ENCODE measurements at places on chromosomes 2 and 18. TPM values are rescaled to one million over a fixed set of nuclear protein-coding genes. Genes with fewer than 3 reads are reported as not detected.

DNA sequence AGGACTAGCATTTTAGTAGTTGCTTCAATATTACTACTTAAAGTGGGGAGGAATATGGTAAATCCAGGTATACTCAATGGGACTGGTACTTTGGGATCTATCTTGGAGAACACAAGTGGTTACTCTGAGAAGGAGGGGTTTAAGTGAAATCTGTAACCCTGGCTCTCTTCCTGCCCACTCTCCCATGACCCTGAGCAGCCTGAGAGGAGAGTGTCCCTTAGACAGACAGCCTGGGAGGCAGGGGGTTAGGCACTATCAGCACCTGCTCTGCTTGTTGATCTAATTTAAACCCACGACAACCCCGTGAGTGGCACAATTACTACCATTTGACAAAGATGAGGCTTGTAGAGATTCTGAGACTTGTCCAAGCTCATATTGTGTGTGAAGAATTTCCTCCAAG lies 395.5 kb downstream of the ALK start:
- no peak for ATAC-seq

DNA sequence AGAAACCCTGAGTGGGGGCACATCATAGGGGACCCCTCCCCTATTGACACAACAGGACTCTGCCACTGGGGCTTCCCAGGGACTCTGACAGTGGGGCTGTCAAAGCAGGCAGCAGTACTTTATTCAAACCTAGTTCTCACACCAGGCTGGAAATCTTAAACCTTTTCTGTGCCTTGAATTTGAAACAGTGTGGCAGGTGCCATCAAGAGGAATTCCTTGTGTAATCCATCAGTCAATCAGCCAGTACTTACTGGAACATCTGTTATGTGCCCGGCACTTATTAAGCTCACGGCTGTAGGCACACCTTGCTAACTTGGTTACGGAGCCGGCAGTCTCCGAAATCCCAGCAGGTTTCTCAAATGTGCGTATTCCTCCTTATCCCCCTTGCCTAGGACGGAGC lies 12.0 kb downstream of the GLI2 start:
- ATAC-seq = no peak

DNA sequence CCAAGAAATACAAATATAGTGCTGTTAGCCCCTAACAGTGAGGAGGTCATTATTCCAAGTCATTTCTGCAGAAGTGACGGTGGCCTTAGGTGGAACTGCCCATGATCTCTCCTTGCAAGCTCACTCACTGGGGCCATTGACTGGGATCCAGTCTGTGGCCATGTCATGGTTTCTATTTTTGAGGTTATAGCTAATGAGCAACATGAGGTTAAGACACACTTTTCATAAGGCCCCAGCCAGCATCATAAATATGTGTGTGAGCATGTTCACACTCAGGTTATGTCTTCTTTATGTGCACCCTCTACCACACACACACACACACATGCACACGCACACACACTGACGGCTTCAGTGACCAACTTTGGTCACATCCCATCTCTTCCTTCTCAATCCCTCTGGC lies 484 bp downstream of the AFF3 start:
- no peak for ATAC-seq

Gene NFE2L2
- 80.3 TPM for total RNA-seq

- no peak for ATAC-seq
These were observed 87.4 kb downstream of the RPRM start for GRCh38 chr2:153391131-153391530.

Gene PROC
- 0.73 TPM for total RNA-seq

- peak; percentile 55 for ATAC-seq
These were observed 534 bp upstream of the SOCS6 start for GRCh38 chr18:70288171-70288850.

DNA sequence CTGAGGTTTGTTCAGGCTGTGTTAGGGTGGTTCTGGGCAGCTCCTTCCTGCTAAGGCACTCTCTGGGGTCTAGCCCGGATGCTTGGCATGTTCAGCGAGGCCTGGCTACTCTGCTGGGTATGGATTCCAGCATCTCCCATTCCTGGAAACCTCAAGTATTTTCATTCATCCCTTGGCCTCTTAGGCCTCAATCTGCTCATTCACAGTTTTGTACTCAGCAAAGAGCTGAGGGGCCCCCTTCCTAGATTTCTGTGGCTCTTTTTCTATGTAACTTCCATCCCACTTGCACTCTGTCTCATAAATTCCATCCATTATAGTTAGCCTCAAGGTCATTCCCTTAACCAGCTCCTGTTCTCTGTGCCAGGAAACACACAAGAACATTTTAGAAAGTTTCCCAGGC lies 798.8 kb upstream of the HS6ST1 start:
- no peak for ATAC-seq

DNA sequence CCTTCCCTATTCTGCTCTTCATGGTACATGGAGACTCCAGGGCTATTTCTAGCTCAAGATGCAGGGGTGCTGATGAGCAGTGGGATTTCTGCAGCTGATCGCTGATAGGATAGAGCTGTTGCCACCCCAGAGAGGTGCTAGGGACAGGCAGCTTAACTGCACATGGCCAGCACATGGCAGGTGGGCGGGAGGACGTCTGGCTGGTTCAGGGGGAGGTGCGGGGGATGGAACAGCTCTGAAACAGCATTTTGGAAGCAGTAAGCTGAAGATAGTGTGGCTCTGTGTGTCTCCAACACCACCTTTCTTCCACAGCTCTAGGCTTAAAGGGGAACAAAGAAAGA lies 151.9 kb upstream of the PELI1 start:
- peak; percentile 70 for ATAC-seq

DNA sequence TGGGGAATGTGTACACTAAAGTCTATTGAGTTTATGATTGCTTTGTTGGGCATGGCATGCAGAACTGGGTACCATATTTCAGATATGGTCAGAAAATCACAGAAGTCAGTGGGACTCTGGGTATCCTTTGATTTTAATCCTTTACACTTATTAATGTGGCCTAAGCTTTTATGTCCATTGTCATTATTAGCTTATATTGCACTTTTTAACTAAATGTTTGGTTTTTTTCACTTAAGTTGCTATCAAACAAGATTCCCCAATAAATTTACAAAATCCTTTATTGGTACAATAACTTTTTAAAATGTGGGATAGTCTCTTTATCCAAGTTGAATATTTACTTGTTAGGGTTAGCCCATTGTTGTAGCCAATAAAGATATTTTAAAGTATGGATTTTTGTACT lies 234.1 kb upstream of the NRP2 start:
- ATAC-seq = no peak

GRCh38 chr2:12109363-12110017 lies 363.1 kb downstream of the LPIN1 start:
- no peak for ATAC-seq

DNA sequence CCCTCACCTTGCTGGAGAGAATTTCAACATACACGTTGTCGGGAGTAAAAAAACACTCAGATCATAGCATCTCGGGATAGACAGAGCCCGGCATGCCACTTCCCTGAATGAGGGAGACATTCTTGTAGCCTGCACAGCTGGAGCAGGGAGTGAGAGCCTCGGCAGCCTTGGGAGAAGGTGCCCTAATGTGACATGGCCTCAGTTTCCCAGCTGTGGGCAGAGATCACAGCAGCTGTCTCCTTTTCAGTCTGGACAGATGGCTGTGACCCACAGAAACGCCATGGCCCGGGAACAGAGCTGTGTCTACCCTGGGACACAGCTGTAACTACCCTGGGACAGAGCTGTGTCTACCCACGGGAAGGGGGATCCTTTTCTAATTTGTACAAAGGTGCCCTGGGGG lies 55.9 kb downstream of the HS1BP3 start:
- no peak for ATAC-seq

Gene NEU2
- total RNA-seq = 0.77 TPM

DNA sequence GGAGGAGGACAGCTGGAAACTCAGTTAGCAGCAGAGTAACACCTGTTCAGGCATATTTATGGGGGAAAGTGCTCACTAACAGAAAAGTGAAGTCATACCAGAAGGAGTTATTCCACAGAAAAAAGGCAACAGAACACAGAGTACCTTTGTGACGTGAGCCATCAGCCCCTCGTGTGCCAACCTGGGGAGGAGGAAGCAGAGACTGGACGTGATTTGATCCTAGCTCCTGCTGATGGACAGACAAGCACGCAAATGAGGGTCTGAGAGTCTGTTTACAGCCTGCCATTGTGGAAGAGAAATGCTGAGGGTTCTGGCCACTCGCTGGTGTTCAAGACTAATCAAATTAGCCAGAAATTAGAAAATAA lies 120.7 kb downstream of the ZNF521 start:
- no peak for ATAC-seq

DNA sequence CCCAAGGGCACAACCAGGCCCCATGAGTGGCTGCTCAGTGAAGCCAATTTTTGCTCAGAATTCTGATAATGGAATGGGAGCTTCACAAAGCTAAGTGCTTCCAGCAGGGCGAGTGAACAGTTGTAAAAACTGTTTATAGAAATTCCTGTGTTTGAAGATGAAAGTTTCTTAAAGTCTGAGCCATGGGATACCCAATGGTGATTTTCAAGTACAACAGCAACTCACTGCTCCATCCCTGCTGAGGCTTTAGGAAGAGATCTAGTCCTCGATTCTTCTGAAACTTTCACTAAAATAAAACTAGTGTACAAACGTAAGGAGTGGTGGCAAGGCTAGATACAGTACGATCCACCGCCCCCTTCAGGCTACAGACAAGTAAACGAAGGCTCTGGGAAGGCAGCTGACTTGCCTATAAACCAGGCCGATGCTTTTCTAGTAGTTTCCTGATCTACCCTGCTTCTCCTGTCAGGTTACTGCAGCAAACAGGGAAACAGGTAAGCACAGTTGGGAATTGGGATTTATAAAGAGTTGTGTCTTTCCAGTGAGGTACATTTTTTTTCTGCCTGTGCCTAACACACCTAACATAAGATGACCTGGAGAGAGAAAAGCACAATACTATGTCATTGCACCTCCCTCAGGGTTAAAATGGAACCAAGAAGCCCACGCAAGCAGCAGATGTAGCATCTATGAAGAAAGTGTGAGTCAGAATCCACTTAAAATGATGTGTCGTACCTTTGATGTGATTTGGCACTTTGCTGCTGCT lies 108.7 kb downstream of the UXS1 start:
- ATAC-seq = peak; percentile 65

GRCh38 chr2:40225670-40226210 lies 226.2 kb downstream of the SLC8A1 start:
- ATAC-seq = peak; percentile 23

- peak; percentile 69 for ATAC-seq
These were observed 1110.6 kb upstream of the ACVR2A start for GRCh38 chr2:146734042-146734820.

Gene LIMS2
- 0.87 TPM for total RNA-seq

DNA sequence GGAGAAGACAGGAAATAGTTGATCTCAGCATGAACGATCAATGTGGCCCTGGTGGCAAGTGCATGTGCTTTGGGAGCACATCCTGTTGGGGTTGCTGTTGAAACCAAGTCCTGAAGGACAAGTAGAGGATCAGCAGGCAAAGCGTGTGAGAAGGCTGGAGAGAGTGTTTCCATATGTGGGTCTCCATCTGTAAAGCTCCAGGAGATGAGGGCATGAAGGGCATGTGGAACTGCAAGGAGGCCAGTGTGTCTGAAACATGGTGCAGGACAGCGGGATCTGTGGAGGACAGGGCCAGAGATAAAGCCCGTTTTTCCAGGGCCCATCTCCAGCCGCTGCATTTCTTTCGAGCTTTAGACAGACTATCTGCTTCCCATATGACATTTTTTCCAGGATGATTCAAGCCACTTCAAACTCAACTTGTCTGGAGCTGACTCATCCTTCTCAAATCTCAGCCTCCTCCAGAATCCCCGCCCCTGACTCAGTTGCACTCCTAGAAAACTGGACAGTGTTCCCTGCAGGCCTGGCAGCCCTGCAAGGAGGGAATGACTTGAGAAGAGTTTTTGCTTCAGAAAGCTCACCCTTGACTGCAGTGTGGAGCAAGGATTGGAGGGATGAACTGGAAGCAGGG lies 226.1 kb downstream of the VAPA start:
- ATAC-seq = peak; percentile 5

- no peak for ATAC-seq
These were observed 41.4 kb downstream of the FOSL2 start for GRCh38 chr2:28433935-28434599.

Gene HOXD3
- 19.5 TPM for total RNA-seq

DNA sequence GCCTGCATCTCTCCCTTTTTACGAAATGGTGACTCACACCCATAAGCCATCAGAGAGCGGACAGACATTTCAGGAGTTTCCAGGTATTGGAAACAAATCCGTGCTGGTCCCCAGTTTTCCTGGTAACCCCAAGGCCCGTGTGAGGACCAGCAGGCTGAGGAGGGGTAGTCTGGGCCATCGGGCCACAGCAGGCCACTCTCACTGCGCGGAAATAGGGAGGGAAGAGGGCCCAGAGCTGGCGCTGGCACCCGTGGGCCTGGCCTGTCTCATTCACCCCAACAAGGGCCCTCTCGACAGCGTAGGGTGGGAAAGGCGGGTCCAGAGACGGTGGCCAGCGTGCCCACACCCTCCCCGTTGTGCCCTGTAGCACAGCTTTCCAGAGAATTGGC lies 13.7 kb upstream of the FAHD2A start:
- peak; percentile 36 for ATAC-seq

GRCh38 chr2:127820080-127820668 lies 9.2 kb upstream of the WDR33 start:
- no peak for ATAC-seq

Gene SERPINB13
- not detected for total RNA-seq

DNA sequence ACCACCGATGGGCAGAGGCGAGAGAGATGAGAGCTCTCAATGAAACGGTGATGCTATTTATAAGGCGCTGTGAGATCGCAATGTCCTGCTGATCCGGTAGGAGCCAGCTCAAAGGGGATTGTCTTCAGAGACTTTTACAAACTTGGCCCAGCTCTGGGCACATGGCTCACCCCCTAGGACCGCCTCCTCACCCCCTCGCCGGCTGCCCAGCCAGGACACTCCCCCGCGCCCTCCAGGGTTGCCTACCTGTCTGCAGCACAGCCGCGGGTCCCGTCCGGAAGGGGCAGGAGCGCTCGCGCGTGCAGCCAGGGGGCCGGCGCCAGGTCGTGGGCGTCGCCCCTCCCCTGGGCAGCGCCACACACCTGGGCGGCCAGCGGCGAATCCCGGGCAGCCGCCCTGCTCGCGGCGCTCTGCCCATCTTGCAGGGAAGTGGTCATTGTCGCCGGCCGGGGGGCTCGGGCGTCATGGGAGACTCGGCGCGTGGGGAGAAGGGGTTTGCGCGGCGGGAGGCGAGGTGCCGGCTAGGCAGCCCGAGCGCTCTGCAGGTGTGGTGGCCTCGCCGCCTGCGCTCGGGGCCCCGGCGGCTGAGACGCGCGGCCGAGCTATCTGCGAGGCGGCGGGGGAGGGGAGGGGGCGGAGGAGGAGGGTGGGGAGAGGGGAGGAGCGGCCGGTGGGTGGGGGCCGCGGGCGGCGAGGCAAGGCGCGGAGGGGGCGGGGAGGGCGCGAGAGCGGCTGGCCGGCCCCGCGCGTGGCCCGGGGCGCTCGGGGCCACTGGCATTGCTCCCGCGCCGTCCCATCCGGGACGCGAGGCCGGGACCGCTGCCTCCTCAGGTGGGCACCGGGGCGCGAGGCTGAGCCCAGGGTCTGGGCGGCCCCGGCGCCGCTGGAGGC lies at the start of gene GRB14:
Gene GRB14, minus strand, starts transcription at position 610 of the 891 bp plus-strand sequence. Its CDS starts 173 bp downstream, at position 437.
- peak; percentile 82 for ATAC-seq
